Daoy (cell line): ENCODE measurements at places on chromosomes 7 and 10. TPM values are rescaled to one million over a fixed set of nuclear protein-coding genes. Genes with fewer than 3 reads are reported as not detected.

Gene FAM24B
- 7.6 and 9.5 TPM in 2 replicates for total RNA-seq

Gene LRMDA
- 1.6 TPM in 1 of 2 replicates, not detected in the other for total RNA-seq

- DNase-seq, result no peak
Measured at GRCh38 chr7:104883248-104883717, 130.7 kb upstream of the KMT2E start.

DNA sequence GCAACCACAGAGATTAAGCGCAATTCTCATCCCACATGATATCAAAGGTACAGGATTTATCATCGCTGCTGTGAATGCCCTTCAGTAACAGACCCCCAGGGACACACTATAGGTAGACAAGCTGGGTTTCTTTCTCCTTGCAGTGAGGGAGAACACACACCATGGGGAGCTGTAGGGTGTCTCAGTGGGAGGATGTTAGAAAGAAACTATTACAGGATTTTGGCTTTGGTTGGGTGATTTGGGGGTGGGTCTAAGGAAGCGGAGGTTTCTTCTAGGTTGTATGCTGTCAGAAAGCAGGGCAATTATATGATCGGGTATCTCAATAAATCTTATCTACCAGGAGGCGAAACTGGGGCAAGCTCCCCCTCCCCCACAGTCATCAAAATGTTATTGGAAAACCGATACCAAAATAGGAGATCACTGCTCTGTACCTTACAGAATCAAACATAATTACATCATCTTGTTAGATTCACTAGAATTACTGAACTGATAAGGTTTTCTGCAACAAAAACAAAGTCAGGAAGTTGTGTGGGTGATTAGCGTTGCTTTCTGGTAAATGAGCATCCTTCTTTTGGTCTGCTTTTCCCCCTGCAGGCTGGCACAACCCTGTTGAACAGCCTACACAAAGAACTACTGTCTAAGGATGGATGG lies 209.7 kb downstream of the TEX36 start:
- DNase-seq, result no peak
